Stimulated activated CD4-positive, alpha-beta T cell treated with anti-CD3 and anti-CD28 coated beads, TNF-alpha, amount 100 ng/mL, for 48 hours (primary cell): ENCODE measurements at places on chromosomes 3 and 15.

DNA sequence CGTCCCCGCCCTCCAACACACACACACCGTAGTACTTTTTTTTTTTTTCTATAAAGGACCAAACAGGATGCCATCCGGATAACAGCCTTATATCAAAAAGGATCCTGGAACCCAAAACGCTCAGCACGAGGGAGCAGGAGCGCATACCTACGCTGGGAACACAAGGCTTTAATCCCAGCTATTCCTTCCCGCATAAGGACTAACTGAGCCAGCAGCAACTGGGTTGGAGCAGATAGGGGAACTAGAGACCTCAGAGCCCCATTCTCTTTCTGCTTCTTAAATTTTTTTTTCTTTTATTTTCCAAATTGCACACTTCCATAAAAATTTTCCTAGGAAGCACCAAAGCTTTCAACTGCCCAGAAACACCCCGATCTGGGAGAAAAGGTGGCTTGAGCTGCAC lies 1.3 kb downstream of the TRANK1 start:
- no peak for DNase-seq

DNA sequence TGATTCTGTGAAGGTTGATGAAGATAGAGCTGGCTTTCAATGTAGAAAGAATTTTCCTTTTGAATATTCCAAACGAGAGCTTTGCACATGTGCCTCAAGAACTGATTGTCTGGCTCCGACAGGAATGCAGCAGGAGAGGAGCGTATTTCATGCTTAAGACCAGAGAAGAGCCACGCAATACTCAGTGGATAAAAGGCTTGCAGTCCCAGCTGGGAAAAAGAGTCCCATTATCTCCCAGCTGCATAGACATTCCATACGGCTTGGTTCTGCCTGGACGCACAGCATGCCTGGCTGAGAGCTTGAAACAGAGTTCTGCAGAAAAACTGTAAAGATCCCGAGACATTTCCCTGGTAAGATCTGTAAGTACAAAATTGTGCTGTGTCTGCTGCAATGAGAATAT lies at the start of gene CNTN6:
TSS of gene CNTN6 (plus strand) at position 254 of the 400 bp plus-strand sequence. CDS start 54,985 bp downstream, outside the sequence.
- no peak for DNase-seq

GRCh38 chr15:42077689-42078088 lies 16.7 kb downstream of the PLA2G4D start:
- DNase-seq, result no peak

- no peak for DNase-seq
Observed at GRCh38 chr3:97838393-97838792, 16.6 kb downstream of the CRYBG3 start.

DNA sequence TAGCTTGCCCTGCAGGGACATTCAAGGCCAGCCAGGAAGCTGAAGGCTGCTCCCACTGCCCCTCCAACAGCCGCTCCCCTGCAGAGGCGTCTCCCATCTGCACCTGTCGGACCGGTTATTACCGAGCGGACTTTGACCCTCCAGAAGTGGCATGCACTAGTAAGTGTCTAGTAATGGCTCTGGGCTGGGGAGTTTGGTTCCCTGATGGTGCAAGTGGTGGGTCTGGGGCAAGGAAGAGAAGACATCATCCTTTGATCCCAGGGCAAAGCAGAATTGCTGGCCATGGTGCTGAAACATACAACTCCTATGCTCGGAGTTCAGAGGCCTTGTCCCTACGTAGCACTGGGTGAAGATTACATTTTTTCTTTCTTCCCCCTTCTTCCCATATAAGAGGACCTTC lies 311.4 kb downstream of the EPHB1 start:
- DNase-seq, result no peak

- DNase-seq, result no peak
Observed at GRCh38 chr3:122825460-122825859, 30.6 kb downstream of the SLC49A4 start.

GRCh38 chr3:134838599-134838998 lies 43.5 kb downstream of the EPHB1 start:
- DNase-seq, result no peak

GRCh38 chr3:155555479-155556060 lies 189.3 kb downstream of the PLCH1 start:
- DNase-seq, result no peak

- no peak for DNase-seq
Observed at GRCh38 chr15:51796847-51797401, 32.5 kb upstream of the TMOD3 start.

DNA sequence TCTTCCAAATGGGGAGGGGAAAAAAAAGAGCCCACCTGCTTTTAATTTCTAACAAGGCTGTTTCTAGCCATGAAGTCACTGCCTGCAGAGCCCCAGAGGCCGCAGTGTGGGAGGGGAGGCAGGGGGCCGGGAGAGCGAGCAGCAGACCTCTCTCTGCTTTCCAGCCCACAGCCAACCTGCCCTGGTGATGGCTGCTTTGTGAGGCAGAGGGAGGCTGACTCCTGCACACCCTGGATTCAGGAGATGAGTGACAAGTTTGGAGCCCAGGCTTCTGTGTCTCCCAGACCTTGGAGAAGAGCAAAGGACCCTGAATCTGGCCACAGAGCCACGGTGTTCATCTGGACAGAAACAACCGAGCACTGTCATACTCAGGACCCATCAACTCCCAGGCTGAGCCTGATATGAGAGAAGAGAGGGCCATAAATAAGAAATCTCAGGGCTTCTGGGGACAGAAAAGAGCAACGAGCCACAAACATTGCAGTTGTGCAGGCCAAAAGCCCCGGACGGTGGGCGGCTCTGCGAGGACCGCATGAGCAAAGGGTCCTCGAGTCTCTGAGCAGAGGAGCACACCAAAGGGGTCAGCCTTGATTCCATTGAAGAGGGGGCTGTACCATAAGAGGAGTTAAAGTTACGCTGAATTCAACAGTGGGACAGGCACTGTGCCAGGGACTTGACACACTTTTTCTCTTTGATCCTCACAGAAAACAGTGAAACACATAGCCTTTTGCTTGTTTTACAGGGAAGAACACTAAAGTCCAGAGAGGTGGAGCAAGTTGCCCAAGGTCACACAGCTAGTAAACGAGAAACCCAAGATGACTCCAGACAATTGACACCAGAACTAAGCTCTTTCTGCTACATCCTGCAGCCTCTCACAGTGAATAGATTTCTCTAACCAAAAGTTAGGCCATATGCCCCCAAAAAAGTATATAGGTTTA lies 97.2 kb downstream of the SEMA5B start:
- DNase-seq, result no peak

DNA sequence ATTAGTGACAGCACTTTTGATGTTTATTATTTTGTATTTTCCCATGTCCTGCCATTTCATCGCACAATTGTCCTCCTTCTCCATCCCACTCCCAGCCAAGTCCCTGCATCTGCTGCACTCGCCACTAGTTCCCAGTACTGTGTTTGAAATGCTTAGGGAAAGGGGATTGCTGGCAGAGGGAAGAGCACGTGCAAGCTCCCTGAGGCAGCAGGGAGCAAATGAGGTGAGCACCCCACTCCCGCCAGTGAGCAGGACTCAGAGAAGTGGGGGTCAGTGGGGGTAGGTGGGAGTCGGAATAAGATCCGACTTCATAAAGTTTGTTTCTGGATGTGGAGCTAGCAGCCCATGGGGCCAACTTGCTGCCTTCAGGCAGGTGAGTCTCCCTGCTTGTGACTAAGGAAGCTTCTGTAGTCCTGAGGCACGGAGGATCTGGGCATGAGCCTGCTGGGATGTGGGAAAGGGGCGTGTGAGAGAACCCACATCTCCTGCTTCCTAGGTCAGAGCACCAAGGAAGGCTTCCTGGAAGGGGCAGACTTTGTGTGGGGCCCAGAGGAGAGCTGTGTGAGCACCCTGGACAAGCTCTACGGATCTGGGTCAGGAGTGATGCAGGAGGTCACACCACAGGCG lies 99.7 kb upstream of the TLE3 start:
- DNase-seq, result no peak

DNA sequence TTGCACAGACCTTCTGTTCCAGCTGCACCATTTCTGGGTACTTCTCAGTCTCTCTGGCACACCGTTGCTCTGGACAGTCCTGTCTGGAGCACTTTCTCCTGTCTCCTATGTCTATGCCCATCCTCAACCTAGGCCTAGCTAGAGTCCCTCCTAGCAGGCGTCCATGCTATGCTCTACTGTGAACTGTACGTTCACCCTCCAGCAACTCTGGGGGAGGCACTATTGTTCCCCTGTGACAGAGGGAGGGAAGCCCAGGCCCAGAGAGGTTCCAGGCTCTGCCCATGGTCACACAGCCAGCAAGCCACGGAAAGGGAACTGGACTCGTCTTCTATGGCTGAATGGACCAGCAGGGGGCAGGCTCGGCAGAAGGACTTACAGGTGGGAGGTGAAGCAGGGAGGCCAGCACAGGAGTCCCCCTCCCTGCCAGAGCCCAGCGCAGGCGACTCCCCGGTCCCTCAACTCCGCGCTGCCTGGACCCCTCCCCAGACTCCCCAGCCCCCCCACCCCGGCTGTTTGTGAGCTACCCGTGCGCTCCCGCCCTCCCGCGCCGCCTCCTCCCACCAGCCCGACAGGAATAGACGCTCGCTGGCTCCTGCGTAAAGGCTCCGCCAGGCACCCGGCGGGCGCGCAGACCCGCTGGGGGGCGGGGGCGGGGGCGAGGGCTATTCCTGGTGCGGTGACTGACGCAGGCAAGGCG lies 1.7 kb upstream of the LINGO1 start:
- peak; percentile 42 for DNase-seq

- peak; percentile 23 for DNase-seq
Observed at GRCh38 chr3:139388821-139389551, 461 bp downstream of the COPB2 start.

DNA sequence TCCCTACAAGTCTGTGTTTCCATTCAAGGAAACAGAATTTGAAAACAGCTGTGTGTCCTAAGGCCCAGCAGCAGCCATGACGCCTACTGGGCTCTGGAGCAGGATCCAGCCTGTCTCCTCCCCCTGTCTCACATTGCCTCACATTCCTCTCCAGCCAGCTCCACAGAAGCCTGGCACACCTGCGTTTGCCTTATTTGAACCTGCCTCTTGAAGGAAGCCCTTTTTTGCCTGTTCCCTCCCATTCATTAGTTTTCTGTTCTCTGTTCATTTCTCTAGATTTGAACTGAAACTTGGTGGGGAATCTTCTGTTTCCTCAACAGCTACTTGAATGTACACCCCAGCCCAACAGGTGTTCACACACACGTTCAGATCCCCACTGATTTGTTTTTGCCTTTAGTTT lies 890.5 kb downstream of the TUSC7 start:
- DNase-seq, result no peak

GRCh38 chr3:72113564-72113963 lies 328.6 kb upstream of the PROK2 start:
- no peak for DNase-seq

DNA sequence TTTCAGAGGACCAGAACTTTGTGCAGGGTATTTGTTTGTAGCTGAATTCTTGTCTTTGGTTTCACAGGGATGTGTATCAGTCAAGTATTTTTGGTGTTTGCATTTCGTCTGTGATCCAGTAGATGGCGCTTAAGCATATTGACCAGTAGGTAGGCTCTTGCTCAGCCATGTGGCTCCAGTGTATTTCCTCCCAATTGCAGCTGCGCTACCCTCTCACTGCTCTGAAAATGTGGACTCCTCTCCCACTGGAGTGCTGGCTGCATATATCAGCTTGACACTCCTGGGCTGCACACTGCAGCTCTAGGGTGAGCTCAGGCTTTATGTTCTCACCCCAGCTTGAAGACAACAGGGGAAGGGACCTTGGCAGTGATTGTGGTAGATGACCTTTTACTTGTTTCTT lies 1264.3 kb upstream of the ALCAM start:
- peak; percentile 1 for DNase-seq

GRCh38 chr3:114848082-114848481 lies 299.0 kb downstream of the ZBTB20 start:
- DNase-seq, result no peak

- no peak for DNase-seq
Observed at GRCh38 chr3:57130571-57131209, 34.5 kb downstream of the IL17RD start.

DNA sequence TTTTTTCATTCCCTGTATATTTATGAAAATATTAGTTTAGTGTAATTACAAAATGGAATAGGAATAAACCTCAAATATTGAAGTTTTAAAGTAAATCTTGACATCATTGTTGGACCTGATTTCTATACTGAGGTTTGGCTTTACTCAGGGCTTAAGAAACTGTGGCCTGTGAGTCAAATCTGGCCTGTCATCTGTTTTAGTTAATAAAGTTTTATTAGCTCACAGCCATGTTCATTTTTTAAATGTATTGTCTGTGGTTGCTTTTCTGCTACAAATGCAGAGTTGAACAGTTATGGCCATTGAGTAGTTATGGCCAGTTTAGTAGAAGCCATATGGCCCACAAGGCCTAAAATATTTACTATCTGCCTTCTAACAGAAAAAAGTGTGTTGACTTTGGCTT lies 80.7 kb downstream of the DIPK2A start:
- no peak for DNase-seq

GRCh38 chr3:123067689-123068600 lies 1.1 kb downstream of the PDIA5 start:
- no peak for DNase-seq

DNA sequence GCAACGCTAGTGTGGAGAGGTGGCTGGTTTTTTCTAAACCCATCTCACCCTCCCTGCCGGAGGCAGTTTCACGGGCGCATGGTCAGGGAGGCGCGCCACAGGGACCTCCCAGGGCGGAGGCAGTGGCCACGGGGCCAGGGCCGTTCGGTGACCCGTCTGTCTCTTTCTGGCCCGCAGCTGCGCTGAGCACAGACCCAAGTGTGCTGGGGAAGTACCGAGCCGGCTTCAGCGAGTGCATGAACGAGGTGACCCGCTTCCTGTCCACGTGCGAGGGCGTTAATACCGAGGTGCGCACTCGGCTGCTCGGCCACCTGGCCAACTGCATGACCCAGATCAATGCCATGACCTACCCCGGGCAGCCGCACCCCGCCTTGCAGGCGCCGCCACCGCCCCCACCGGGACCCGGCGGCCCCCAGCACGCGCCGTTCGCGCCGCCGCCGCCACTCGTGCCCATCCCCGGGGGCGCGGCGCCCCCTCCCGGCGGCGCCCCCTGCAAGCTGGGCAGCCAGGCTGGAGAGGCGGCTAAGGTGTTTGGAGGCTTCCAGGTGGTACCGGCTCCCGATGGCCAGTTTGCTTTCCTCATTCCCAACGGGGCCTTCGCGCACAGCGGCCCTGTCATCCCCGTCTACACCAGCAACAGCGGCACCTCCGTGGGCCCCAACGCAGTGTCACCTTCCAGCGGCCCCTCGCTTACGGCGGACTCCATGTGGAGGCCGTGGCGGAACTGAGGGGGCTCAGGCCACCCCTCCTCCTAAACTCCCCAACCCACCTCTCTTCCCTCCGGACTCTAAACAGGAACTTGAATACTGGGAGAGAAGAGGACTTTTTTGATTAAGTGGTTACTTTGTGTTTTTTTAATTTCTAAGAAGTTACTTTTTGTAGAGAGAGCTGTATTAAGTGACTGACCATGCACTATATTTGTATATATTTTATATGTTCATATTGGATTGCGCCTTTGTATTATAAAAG lies 1.8 kb downstream of the HES1 start:
- DNase-seq, result no peak

- DNase-seq, result no peak
Observed at GRCh38 chr3:49630784-49631183, 43.4 kb upstream of the APEH start.

- no peak for DNase-seq
Observed at GRCh38 chr3:30768046-30768445, 126.4 kb downstream of the GADL1 start.

- DNase-seq, result no peak
Observed at GRCh38 chr3:52303811-52304210, 12.3 kb upstream of the DNAH1 start.
